Thoracic aorta endothelial cell (primary cell): ENCODE measurements at places on chromosomes 3 and 15. TPM values are rescaled to one million over a fixed set of nuclear protein-coding genes. Genes with fewer than 3 reads are reported as not detected.

The SUCLG2 gene
- total RNA-seq = 52.5 and 58.9 TPM in 2 replicates

The CCDC54 gene
- not detected in 2 replicates for total RNA-seq

The DLL4 gene
- 33.8 and 72.7 TPM in 2 replicates for total RNA-seq

The PARP15 gene
- total RNA-seq = 0.53 and 0.57 TPM in 2 replicates

The NRG4 gene
- not detected in 2 replicates for total RNA-seq

The HGD gene
- 0.13 and 0.14 TPM in 2 replicates for total RNA-seq

The COL6A5 gene
- not detected in 2 replicates for total RNA-seq

The WDR48 gene
- total RNA-seq = 35.2 and 37.9 TPM in 2 replicates

The TFRC gene
- total RNA-seq = 288 and 332 TPM in 2 replicates
